ENCODE measurements at places on chromosomes 5 and 9.

- DNase-seq = no peak
These were observed 24.7 kb upstream of the LMNB1 start for GRCh38 chr5:126752081-126752785.

GRCh38 chr5:80588858-80589540, 18.9 kb upstream of the ANKRD34B start:
- DNase-seq = no peak

DNA sequence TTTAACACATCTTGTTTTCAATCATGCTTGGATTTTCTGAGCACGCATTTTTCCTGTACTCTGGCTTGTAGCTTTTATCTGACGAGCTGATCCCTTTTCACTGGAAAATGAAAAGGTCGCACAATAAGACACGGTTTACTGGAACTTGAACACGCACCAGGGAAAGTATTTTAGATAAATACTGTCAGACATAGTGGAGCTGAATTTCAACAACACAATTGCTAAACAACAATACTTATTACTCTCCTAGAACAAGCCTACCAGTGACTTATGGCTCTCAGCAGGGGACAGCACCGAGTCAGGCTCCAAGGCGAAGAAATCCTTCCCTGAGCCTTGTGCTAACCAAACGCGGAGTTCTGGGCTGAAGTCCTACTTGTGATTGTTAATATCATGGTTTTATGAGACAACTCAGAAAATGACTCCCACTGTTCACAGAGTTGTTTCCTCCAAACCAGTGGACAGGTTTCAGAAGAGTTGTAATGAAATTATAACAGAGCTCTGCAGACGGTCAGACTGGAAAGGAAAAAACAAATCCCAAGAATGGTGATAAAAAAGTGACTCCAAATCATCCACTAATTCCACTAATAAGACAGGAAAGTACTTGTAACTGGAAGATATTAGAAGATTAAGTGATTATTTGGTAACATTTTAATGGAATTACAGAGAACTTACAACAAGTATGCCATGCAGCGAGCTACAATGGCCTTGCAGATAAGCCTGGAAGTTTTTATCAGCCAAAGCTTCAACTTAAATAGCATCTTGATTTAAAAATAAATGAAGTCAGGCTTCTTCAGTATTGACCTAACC, 359.6 kb downstream of the EBF1 start:
- DNase-seq = no peak

- DNase-seq = no peak
These were observed 56.1 kb downstream of the MED27 start for GRCh38 chr9:132023419-132024180.

DNA sequence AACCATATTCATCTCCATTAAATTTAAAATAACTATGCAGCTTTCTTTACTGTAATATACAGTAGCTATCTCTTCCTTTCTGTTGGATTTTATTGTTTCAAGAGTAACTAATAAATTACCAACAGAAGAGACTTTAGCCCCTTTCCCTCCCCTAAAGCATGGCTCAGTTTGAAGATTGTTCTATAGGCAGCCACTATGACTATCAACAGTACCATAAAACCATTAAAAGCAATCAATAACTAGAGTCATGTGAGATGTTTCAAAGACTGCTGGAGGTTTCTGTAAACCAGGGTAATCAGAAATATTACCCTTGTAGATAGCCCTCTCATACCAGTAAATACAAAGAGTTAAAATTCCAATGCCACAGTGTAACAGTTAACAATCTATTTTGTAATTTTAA, 73.0 kb downstream of the TMEM161B start:
- no peak for DNase-seq

DNA sequence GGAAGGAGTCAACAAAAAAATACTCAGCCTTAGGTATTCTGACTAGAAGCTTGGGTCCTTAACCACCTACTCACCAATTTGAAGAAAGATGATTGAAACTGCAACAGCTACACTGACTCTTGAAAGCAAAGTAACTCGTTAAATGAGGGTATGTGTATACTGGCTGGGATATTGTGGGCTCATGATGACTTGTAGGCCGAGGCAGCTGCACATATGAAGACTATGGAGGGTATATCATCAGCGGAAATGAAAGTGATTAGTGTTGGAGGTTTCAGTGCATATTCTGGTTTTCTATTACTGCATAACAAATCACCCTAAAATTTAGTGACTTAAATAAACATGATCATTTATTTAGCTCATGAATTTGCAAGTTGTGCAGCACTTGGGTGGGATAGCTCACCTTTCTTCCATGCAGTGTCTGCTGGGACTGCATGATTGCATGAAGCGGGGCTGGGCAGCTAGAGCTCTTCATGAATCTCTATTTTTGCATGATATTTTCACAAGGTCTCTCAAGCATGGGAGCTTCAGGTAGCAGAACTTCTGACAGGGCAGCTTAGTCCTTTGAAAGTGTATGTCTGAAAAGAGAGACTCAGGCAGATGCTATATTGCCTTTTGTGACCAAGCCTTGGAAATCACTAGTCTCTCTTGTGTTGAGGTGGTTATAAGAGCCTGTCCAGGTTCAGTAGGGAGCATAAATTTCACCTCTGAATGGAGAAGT, 96.1 kb upstream of the CDKN2B start:
- no peak for DNase-seq

DNA sequence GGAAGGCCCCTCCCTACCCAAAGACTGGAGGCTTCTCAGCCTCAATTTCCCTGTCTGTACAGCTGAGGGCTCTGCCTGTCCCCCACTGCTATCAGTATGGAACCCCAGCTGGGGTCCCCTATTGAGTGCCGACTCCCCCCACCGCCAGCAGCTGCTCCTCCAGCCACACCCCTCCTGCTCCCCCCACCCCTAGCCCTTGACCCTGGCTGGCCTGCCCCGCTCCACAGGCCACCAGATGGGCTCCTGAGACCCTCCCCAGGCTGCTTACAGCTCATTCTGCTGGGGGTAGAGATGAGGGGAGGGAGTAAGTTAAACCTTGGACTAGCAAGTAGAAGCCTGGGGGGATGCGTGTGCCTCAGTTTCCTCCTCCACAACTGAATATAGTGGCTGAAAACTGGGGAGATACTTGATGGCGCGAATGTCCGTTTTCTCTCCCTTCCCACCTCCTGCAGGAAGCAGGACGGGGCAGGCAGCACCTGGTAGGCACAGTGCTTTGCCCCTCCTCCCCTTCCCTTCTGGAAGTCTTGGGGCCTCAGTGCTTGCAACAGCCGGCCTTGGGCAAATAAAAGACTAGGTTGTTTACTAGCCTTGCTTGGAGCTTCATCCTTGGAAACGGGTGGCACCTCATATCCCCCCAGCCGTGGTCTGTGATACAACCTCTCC, 19.1 kb downstream of the URM1 start:
- no peak for DNase-seq

DNA sequence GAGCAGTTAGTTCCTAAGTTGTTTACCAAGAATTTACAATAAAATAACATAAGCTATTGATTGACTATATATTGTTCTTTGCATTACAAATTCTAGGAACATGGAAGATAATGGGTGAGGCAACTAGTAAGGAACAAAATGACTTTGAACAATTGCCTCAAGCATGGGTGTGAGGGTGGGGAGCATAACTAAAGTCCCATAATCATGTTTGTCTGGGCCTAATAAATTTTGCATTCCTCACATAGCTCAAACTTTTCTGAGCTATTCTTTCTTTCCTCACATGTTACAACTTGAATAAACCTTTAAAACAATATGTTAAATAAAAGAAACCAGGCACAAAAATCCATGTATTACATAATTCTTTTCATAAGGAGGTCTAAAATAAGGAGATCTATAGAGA, 1066.1 kb downstream of the NR2F1-AS1 start:
- DNase-seq = no peak

GRCh38 chr9:112764837-112765236, 14.3 kb downstream of the SNX30 start:
- DNase-seq = no peak

All from C1 segment of cervical spinal cord (tissue), 14 donors.